ENCODE measurements at places on chromosomes 2 and 18. TPM values are rescaled to one million over a fixed set of nuclear protein-coding genes. Genes with fewer than 3 reads are reported as not detected.

- no peak for DNase-seq
Observed at GRCh38 chr2:217977840-217978535, 24.8 kb downstream of the TNS1 start.

GRCh38 chr2:175435012-175435411 lies 253.5 kb upstream of the ATP5MC3 start:
- no peak for DNase-seq

DNA sequence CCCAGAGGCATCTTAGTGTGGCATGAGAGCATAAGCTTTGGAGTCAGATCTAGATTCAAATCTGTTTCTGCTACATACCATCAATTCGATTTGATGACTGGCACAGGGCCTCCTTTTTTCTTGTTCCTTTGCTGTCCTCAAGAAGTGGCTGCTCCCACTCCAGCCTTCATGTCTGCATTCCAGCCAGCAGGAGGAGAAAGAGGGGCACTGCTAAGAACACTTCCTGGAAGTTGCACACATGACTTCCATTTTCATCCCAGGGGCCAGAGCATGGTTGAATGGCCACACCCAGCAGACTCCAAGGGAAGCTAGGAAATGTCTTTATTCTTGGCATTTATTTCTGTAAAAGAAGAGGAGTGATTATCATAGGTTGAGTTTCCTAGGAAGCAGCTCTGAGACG lies 50.4 kb downstream of the EML6 start:
- no peak for DNase-seq

POTEI gene
- total RNA-seq: 0.07 TPM

IL37 gene
- total RNA-seq: not detected

GAL3ST2 gene
- total RNA-seq: not detected

IL1B gene
- 0.46 TPM for total RNA-seq

ECEL1 gene
- not detected for total RNA-seq

FAM161A gene
- 2.9 TPM for total RNA-seq

KCNS3 gene
- 2.6 TPM for total RNA-seq
